ENCODE measurements at places on chromosomes 12 and 14.

GRCh38 chr12:121751749-121752351 is 39.3 kb downstream of the TMEM120B start:
- no peak for DNase-seq

DNA sequence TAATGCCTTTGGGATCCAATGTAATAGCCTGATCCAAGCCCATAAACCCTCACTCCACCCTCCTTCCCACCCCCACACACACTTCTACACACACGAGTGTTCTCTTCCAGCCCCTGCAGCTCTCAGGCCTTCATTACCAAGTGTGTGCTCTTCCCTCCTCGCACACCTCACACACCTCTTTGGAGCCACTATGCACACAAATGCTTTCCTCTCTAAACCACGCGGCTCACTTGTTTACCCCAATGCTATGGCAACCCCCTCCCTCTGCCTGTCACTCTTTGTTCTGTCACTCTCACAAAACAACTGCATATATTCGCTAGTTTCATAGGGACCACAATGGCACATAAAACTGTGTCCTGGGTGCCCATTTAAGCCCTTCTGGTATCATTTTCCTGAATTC is 35.1 kb downstream of the PPP2R5E start:
- DNase-seq = no peak

GRCh38 chr12:63882844-63883243 is 38.3 kb downstream of the SRGAP1 start:
- DNase-seq = no peak

DNA sequence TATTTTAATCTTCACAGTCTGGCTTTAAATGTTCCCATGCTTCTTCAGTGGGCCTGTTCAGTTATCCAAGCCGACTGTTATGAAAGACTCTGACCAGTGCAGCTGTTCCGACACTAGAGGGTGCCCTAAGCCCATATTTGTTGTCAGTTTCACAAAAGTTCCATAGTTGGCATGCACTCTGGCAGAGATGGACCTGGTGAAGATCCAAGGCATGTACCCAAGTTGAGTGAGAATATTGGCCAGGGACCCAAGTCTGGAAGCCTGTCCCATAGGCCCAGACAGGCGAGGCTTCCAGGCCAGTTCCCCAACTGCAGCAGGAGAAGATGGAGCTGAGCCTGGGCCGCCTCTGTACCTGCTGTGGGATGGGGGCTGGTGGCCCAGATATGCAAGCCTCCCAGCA is 27.4 kb upstream of the GUCY2C start:
- DNase-seq = no peak

GRCh38 chr12:47237751-47238211 is 158.0 kb upstream of the AMIGO2 start:
- DNase-seq = no peak

DNA sequence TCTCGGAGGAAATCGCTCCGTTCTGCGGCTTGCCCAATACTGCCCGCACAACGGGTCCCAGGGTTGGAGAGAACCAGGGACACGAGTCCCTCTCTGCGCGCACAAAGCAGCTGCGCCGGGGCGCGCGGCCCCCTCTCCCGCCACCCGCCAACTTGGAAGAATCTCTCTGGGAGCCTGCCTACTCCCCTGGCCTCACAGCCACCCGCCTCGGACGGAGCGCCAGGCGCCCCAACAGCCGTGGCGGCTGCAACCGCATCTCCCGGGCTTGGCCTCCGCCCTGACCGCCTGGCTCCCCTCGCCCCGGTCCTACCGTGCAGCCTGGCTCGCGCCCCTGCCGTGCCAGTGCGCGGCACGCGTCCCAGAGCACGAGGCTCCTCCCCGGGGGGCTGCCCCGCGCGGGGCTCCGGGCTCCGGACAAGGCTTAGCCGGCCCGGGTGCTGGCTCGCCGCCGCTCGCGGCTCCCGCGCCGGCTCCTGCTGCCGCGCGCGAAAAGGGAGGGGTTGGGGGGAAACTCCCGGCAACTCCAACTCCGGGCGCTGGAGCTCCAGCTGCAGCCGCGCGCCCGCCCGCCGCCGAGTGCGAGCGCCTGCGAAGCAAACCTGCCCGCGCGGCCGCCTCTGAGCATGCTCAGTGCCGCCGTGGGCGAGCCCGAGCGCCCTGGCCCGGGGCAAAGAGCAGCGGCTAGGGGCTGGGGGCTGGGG is at the start of gene STXBP6:
Gene STXBP6, minus strand, starts transcription at position 580 of the 701 bp plus-strand sequence. CDS start 75,329 bp downstream, outside the sequence.
- peak; percentile 68 for DNase-seq

All from progenitor cell of endocrine pancreas (in vitro differentiated cells).